CMK (cell line): ENCODE measurements at places on chromosomes 6 and 20.

DNA sequence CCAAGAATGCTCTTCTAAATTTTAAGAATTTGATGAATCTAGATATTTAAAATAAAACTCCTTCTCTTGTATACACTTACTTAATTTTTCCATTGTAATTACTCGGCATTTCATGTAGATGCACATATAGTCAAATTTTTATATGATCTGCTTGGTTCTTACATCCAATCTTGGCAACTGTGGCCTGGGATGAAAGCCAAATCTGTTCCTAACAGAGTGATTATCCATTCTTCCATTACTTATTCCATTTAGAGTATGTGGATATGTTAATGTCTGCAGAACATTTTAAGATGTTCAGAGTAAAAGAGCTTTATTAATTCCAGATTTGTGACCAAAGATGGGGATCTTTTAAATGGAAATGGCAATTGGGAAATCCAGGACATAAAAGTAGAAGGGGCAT, 144.1 kb upstream of the PDE7B start:
- no peak for DNase-seq

- no peak for DNase-seq
Observed at GRCh38 chr6:34239500-34239825, 2.8 kb downstream of the HMGA1 start.

GRCh38 chr6:151445482-151445881, 6.4 kb downstream of the RMND1 start:
- DNase-seq, result no peak

DNA sequence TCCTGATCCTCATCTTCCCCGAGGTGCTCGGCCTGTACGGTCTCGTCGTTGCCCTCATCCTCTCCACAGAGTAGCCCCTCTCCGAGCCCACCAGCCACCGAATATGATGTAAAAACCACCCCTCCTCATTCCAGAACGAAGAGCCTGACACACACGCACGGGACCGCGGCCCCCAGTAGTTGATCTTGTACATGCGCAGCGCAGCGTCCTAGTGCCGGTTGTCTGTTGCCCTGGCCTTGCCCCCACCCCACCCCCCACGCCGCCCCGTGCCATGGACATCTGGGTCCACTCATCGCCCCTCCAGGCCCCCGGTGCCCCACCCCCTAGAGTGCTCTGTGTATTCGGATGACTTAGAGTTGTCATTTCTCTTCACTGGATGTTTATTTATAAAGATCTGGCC, 5.2 kb upstream of the PRPH2 start:
- DNase-seq, result no peak

GRCh38 chr6:68615938-68616337, 19.1 kb upstream of the ADGRB3 start:
- no peak for DNase-seq

DNA sequence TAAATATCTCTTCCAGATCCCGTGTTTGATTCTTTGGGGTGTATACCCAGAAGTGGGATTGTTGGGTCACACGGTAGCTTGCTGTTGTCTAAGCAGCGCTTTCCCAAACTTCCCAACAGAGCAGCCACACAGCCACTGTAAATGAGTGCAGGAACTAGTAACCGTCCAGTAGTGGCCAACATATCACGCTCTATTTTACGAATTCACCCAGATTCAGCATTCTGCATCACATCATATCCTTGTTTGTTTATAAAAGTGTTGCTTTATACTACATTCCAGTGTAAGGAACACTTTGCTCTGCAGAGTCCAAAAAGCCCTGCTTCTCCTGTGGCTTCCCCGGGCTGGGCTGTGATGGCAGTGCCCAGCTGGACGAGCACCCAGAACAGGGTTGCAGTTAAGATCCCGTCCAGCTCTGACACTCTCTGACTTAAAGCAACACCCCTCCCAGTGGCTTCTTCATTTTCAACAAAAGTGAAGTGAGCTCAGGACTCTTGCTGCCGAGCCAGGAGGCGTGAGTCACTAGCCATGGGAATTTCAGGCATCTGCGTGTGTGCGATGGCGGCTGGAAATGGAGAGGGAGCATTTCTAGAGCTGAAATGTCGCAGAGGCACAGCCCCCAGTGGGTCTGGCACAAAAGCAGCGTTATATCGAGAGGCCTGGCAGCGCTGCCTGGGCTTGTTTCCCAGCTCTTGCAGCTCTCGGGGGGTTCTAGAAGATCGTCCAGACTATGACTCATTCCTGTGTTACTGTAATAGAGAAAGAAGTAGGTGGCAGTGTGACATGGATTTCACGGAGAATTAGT, 216.3 kb upstream of the ECI2 start:
- DNase-seq, result no peak

GRCh38 chr20:62275219-62275618, 27.6 kb upstream of the ADRM1 start:
- no peak for DNase-seq

DNA sequence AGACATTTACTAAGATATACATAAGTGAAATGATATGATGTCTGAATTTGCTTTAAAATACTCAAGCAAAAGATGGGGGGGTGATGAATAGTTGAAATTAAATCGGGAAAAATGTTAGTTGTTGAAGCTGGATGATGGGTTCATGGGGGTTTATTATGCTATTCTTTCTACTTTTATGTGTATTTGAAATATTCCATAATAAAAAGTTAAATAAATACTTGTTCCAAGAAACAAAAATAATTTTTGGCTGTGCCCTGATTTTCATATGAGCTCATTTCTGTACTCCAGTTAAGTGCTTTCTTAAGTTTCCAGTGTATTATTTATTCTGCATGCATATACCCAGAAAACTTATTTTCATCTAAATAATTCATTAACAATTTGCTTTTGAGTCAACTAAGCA, 138.6 kb downstream of the AIG1 start:
- DNase-seq, result no peak

GRCh38 chr6:819122-819521, 126.2 kb upstream of the EXOC2 start:
- DNase-seq, result no peak

DNA sequence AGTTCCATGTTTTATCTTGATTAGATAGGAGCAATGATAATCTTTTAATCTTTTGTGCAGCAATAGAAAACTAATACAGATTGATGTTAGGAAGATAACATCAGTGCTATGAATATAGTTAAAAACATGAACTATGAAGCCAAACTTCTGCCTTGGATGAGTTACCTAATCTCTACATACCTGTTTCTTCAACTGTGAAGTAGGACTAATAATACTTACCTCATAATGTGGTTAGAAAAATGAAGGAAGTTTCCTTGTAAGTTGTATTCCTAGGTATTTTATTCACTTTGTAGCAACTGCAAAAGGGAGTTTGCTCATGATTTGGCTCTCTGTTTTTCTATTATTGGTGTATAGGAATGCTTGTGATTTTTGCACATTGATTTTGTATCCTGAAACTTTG, 111.9 kb downstream of the FRK start:
- no peak for DNase-seq

GRCh38 chr6:129644567-129645015, 65.4 kb downstream of the ARHGAP18 start:
- DNase-seq, result no peak

GRCh38 chr6:36029464-36029863, 1.9 kb downstream of the MAPK14 start:
- DNase-seq, result no peak

- DNase-seq, result no peak
Observed at GRCh38 chr6:138498629-138499302, 528 bp downstream of the NHSL1 start.

DNA sequence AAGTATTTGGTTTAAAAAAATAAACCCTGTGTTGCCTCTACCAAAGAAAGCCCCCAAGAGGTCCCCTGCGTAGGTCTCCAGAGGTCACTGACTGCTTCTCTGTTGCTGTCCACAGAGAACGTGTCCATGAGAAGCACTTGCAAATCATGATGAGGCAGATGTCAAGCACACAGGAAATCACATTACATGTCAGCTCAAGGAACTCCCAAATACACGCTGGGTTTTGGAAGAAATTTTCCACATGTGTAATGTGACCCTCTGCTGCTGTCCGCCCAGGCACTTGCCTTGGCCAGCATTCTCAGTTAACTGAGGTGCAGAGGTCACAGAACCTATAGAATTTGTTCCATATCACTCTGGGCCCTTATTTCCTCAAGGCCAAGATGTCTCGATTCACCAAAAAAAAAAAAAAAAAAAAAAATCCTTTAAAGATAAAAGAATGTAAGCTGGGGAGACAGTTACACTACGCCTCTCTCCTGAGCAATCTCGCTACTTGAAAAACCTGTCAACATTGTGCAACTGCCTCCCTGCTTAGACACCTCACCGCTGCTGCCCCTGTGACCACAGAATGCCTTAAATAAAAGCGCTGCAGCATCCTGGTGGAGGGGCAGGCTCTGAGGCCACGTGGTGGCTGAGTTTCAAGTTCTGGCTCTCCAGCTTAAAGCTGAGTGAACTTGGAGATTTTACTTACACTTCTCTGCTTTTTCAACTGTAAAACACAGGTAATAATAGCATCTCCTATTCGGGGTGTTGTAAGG, 42.3 kb downstream of the SLC22A23 start:
- no peak for DNase-seq

- no peak for DNase-seq
Observed at GRCh38 chr20:63243604-63244247, 8.0 kb downstream of the BIRC7 start.

- DNase-seq, result no peak
Observed at GRCh38 chr6:1665214-1665613, 55.5 kb downstream of the FOXC1 start.

- peak; percentile 51 for DNase-seq
Observed at GRCh38 chr20:51959066-51959542, 156.8 kb upstream of the SALL4 start.

- no peak for DNase-seq
Observed at GRCh38 chr6:4101298-4101697, 22.4 kb upstream of the FAM217A start.

GRCh38 chr6:20135677-20136268, 76.5 kb downstream of the MBOAT1 start:
- no peak for DNase-seq

GRCh38 chr6:16420715-16421461, 182.5 kb downstream of the GMPR start:
- DNase-seq, result no peak

DNA sequence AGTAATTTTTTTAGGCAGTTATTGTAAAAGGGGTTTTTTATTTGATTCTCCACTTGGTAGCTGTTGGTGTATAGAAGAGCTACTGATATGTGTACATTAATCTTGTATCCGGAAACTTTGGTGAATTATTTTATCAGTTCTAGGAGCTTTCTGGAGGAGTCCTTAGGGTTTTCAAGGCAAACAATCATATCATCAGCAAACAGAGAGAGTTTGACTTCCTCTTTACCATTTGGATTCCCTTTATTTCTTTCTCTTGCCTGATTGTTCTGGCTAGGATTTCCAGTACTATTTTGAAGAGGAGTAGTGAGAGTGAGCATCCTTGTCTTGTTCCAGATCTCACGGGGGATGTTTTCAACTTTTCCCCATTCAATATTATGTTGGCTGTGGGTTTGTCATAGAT, 28.0 kb upstream of the TNFAIP3 start:
- no peak for DNase-seq

- no peak for DNase-seq
Observed at GRCh38 chr20:10910535-10911178, 236.9 kb upstream of the JAG1 start.

DNA sequence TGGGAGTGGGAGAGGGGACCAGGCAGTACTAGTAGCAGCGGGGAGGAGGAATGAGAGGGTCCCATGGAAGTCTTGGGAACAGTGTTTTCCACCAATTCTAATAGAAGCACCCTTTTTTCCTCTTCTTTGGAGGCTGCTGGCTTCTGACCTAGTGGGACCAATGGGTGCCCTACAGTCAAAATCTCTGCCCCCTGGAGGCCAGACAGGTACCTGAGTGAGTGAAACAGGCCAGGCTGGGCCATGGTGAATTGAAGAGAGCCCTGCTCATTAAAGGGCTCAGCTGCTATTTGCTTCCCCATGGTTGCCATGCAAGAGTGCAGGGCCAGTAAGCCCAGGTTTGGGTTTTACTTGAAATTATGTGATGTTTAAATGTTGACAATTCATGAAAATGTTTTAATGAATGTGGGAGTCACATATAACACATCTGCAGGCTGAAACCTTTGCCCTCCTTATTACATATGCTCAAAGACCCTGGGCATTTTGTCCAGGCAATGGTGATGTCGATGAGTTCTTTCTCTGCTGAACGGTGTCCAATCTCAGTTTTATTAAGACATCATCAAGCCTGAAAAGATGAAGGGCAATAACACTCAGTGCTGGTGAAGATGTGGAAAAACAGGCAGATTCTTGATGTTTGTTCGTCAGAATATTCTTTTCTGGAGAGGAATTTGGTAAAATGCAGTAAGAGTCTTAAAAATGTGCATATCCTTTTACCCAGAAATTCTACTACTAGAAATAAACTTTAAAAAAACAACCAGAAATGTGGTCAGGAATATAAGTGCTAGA, 42.3 kb upstream of the OCSTAMP start:
- no peak for DNase-seq

DNA sequence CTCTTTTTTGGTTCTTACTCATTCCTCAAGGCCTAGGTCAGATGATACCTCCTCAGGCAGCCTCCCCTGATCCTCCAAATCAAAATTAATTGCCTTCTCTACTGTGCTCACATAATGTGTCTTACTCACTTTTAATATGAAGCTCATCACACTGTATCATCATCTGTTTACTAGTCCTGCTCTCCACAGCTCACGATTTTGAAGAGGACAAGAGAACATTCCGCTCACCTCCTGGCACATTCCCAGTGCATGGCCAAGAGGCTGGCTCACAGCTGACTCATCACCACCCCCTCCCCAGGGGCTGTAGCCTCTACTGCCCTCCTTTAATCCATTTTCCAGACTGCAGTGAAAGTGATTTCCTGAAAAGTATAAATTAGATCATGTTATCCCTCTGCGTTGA, 133.1 kb downstream of the ALDH8A1 start:
- no peak for DNase-seq

DNA sequence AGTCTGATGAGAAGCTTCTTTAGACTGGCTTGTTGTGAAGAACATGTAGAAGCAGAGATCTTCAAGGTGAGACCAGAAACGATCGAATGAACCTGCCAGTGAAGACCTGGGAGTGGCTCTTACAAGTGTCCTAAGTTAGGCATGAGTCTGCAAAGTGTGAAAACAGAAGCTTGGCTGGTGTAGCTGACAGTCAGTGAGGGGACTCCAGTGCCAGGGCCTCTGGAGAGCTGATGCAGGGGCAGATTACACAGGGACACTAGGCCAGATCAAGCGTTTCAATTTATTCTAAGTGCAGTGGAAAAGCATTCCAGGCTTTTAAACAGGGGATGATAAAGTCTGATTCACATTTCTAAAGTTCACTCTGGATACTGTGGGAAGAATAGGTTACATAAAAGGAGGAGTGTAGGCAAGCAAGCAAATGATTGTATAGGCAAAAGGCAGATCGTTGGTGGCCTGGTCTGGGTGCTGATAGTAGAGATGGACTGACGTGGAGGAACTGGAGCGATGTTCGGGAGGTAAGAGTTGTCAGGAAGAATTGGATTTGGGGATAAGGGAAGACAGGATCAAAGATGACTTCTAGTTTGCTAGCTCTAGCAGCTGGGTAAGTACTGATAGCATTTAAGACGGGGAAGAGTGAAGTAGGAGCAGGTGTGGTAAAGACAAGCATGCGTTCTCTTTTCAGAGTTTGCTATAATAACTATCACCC, 133.5 kb downstream of the MAN1A1 start:
- DNase-seq, result no peak

- DNase-seq, result no peak
Observed at GRCh38 chr6:132843316-132844035, 29.1 kb downstream of the RPS12 start.
